SK-N-SH (cell line): ENCODE measurements at places on chromosomes 11 and 22. TPM values are rescaled to one million over a fixed set of nuclear protein-coding genes. Genes with fewer than 3 reads are reported as not detected.

- DNase-seq: no peak
Measured at GRCh38 chr11:79116600-79116999, 324.2 kb downstream of the TENM4 start.

DNA sequence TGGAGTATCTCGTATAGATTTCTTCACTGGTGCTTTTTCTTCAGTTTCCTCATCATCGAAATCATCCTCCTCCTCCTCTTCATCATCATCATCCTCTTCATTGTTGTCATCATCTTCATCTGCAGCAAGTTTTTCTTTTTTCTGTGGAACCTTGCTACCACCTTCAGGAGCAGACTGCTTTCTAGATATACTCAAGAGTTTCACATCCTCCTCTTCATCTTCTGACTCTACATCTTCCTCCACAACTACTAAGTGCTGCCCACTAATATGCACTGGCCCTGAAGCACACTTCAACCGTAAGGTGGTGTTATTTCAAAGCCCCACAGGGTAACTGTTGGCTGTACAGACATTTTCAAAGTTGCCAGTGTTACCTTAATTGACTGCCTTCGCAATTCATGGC is 17.1 kb downstream of the OR2AT4 start:
- DNase-seq: no peak

DNA sequence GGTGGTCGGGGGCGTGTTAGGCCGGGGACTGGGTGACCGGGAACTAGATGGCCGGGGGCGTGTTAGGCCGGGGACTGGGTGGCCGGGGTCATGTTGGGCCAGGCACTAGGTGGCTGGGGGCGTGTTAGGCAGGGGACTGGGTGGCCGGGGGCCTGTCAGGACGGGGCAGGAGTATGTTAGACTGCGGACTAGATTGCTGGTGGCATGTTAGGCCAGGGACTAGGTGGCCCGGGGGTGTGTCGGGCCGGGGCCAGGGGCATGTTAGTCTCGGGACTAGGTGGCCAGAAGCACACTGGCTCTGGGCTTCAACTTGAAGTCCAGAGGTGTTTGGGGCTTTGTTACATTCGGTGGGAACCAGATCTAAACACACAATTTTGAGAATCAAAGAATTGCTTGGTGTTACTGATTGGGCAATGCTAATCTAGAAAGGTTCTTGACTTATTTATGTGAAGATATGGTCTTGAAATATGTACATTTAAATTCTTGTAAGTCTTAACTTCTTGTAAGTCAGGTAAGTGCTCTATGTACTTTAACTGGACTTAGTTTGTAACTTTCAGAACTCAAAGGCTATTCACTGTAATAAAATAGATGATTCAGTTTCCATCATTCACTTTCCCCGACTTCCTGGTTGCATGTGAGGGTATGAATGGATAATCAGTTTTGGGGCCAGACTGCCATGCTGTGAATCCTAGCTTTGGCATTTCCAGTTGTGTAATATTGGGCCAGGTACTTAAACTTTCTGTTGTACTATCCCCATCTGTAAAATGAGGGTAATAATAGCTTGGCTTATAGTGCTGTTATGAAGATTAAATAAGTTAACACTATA is 1.1 kb downstream of the EXT2 start:
- no peak for DNase-seq

- DNase-seq: no peak
Measured at GRCh38 chr11:2696455-2696854, 3.3 kb downstream of the KCNQ1OT1 start.

DNA sequence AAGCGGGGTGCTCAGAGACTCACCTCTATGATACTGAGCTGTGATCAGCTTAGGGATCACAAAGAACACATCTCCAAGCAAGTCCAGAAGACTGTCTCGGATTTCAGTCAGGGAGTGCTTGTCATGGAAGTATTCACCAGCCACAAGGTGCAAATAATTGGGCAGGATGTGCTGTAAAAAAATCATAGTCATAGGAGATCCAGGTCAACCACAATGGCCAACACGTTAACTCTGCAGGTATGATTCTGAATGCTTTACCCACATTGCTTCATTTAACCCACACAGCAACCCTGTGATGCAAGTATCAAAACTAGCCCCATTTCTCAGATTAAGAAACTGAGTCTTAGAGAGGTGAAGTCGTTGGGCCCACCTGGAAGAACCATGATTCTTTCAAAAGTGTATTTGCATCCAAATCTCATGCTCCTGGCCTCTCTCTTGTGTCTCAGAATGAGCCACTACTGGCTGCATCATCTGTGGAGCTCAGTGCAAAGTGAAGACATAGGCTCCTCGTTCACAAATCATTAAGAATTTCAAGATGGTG is 179.3 kb downstream of the BCR start:
- no peak for DNase-seq

- no peak for DNase-seq
Measured at GRCh38 chr11:130029137-130029536, 26.5 kb upstream of the PRDM10 start.

DNA sequence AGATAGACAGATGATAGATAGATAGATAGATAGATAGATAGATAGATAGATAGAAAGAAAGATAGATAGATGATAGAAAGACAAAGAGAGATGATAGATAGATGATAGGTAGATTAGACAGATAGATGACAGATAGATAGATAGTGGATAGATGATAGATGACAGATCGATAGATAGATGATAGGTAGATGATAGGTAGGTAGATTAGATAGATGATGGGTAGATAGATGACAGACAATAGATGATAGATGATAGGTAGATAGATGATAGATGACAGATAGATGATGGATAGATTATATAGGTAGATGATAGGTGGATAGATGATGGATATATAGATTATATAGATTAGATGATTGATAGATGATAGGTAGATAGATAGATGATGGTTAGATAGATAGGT is 4.3 kb downstream of the LZTR1 start:
- no peak for DNase-seq

DNA sequence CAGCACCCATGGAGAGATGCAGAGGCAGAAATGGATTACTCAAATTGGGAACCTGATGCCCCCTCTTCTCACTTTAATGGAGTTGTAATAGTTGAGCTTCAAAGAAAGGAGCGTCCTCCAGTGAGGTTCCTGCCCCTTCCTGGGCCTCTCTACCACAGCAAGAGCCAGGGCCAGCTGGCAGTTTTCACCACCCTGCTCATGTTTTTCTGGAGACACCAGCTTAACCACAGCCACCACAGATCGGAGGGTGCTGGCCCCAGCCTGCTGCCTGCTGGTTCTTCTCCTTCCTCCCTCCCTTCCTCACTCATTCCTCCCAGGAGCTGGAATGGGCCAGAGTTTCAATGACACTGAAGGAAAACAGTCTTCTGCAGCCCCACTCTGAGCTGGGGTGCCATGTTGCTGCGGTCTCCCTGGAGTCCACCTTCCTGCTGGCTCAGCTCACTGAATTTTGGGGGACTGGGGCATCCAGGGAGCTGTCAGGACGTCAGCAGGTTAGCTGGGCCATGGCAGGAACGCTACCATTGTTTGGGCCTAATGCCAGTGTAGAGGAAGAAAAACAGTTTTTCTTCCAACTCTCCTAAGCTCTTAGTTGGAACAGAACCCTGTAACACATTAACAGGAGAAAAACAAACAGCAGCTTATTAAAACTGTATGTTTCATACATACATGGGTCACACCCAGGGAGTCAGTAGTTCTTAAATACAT is 57.7 kb downstream of the TRAF6 start:
- DNase-seq: no peak

DNA sequence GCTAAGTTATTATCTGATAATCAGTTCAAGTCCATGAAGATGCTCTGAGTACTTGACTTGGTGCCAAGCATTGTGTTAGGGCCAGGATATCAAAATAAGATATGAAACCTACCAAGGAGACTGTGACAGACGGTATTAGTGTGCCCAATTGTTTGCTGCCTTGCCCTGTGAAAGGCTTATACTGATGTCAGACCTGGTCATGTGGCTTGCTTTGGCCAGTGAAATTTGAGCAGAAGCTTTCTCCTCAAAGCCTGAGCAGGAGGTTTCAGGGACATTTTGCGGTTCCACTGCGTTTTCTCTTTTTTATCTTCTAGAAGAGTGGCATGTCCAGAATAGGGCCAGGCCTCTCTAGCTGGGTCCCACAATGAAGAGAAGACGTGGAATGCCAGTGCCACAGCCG is 15.8 kb upstream of the PKNOX2 start:
- DNase-seq: no peak

DNA sequence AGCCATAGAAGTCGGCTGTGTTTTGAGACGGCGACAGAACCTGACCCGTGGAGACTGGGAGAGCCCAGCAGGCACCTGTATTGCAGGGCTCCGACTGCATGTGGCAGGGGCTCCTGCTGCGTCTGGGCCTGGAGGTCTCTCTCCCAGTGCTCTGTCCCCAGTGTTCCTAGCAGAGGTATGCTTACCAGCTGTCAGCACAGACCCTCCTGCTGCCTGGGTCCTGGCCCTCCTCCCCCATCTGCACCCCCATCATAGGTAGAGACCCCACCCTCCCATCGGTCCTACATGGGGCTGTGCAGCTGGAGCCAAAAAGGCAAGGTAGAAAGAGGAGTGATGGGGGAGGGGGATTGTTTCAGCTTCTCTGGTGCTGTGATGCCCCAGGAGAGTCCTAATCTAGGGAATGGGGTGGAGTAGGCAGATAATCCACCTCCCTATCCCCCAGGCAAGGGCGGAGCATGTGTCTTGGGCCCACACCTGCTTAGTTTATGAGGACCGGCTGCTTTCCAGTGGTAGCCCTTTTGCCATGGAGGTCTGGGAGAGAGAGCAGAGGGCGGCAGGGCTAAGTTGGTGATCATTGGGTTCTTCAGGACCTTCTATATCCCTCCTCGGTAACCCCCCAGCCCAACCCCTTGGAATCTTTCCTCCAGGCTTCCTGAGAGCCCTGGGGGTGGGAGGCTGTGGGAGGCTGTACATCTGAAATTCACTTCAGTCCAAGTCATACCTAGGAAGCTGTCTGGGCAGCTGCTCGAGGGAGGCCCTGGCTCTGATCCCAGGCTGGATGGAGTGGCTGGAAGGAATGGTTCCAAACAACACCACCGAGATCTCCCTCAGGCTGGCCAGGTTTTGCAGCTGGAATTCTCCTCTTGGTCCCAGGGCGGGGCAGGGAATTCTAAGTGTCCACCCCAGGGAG is 5.3 kb downstream of the SLC7A4 start:
- no peak for DNase-seq

Gene RTN4RL2
- 0.08 and 0.30 TPM in 2 replicates for polyA plus RNA-seq

Gene PTPRCAP
- polyA plus RNA-seq: 1.3 and 1.4 TPM in 2 replicates
